Urothelium cell line (cell line): ENCODE measurements at places on chromosomes 4 and X.

- no peak for DNase-seq
Observed at GRCh38 chr4:39466747-39467146, 7.9 kb downstream of the LIAS start.

GRCh38 chr4:121898150-121898549 lies 27.9 kb upstream of the BBS7 start:
- no peak for DNase-seq

DNA sequence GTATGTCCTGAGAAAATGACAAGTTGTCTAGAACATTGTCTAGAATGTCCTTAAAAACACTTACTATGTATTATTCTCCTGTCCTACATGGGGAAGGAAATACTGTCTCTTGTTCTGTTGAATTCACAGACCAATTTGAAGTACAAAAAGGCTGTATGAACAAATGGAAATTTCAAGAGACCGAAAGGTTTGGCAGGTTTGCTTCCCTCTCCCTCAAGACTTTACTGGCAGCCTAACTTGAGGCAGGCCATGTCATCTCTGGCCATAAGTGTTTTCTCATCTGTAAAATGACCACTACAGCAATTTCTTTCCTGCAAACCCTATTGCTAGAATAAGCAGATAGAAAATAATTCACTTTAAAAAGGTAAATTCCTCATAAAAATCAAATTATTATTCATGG lies 191.2 kb upstream of the BMP3 start:
- DNase-seq = no peak

GRCh38 chr4:58225460-58225859 lies 1115.3 kb upstream of the IGFBP7 start:
- DNase-seq = no peak

- no peak for DNase-seq
Observed at GRCh38 chr4:47313384-47313783, 150.1 kb downstream of the COMMD8 start.

DNA sequence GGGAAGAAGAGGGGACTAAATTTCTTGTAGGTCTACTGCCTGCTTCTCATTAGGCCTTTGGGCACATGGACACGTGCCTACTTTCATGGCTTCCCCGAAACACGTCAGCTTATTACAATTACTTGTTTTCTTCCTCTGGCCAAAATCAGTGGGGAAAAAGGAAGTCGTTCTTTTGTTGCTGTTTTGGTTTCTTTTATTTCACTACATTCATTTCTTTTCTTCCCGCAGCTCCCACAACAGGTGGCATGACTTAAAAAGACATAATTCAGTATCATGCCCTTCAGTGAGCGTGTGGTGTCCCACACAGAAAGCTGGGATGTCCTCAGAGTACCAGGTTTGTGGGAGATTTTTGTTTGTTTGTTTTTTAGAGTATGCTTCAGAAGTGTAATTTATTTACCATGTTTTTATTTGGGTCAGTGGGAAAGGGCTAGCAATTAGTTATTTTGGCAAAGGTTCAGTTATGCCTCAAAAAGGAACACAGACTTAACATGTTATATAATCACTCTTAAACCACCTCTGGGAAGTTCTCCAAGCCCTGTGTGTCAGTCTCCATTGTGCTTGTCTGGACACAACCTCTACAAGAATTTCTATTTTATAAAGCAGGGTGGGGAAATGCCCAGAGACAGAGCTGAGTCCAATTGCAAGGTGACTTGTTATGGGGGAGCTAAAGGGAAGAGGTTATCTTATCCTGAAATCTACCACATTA lies 44.2 kb upstream of the SPRY1 start:
- no peak for DNase-seq

DNA sequence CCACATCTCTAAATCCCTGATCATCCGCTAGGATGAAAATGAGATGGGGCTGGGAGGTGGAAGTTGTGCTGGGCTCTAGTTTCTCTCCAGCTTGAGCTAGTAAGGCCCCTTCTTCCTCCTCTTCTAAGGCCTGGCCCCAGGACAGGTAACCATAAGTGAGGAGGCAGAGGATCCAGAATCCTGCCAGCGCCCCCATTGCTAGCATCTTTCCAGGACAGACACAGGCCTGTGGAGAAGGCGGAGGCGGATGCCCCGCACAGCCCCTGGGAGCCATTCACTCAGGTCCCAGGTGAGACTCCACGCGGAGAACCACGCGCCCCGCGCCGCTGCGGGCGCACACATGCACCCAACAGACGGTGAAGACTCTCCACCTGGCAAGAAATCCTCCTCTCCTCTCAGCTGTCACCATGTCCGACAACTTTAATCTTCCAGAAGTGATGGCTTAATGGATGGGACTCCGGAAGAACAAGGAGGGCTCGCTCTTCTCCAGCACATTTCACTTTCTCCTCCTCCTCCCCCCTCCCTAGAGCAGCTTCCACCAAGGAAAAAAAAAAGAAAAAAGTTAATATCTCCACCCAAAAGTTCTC lies 793 bp downstream of the ARSJ start:
- DNase-seq = peak; percentile 46

- peak; percentile 82 for DNase-seq
Observed at GRCh38 chr4:114180481-114180880, 201.0 kb upstream of the ARSJ start.

DNA sequence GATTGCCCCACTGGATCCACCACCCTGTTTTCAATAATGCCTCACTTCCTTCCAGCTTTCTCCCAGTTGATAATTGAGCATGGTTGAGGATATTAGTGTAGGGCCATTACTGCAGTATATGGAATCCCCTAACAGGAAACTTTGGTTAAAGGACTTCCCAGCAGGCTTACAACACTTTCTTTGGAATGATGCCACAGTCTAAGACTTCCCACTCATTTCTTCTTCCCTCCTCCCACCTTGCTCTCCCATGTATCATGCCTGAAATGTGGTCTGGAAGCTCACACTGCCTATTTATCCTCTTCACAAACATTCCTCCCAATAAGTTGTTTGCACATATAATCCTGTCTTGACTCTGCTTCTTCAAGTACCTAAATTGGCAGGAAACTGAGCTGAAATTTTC lies 863.3 kb downstream of the CENPC start:
- DNase-seq = no peak

- DNase-seq = no peak
Observed at GRCh38 chrX:10474913-10475568, 145.3 kb downstream of the MID1 start.

DNA sequence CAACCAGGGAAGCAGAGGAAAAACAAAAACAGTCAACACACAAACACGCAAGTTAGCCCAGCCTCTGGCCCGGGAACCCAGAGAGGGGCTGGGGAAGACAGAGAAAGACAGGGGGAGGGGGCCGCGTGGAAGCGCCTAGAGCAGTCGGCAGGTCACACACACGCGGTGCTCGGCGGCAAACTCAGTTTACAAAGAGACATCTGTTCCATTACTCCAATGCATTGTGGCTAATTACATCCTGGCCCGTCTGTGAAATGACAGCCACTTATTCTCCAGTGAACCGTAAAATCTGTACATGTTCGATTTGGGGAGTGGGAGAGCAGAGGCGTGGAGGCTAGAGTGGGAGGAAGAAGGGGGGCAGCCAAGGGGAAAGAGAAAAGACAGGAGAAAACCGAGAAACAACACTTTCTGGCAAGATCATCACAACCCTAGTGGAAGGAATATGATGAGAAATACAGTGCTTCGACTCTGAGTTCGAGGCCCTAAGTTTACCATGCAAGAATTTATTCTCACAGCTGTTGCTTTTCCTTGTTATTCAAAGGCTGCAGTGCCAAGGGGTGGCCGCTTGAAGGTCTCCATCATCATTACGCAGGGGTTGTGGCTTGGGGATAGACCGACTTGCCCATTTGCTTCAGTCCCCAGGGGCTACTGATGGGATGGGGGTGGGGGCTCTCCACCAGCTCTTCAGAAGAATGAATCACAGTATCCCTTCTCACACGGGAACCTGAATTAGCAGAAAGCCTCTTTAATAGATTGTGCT lies 167.7 kb downstream of the MGST2 start:
- DNase-seq = no peak

DNA sequence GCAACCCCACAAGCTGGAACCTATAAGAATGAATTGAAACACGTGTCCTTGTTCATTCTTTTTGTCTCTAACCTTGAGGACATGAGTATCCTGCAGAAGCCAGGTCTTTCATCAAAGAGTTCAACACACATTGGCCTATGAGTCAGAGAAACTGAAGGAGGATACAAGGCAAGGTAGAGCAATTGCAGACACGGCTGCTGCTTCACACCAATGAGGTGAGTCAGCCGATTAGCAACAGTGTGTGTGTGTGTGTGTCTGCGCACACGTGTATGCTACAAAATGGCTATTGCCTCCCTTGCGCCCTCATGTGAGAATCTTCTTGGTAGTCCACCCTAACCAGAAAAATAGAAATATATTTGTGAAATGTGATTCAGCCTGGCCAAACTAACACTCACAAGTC lies 1477.7 kb upstream of the IGFBP7 start:
- peak; percentile 38 for DNase-seq

GRCh38 chr4:48546336-48546735 lies 56.3 kb downstream of the ZAR1 start:
- DNase-seq = peak; percentile 31

DNA sequence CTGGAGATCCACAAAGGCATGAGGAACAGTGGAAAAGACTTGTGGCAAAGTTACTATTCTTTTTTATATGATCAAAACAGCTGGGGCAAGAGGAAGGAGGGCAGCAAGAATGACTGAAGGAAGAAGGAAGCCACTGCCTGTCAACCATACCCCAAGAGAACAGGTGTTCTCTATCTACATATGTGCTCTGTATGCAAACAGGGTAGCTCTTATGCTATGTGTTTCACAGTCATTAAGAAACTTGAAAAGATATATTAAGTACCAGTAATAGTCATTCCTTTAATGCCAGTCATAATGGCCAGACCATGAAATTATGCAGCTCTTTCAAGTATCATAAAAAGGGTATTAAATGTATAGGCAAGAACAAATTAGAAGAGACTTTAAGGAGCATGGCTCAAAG lies 363.9 kb downstream of the KLHL13 start:
- no peak for DNase-seq

- no peak for DNase-seq
Observed at GRCh38 chrX:131955099-131955777, 67.9 kb upstream of the STK26 start.

- no peak for DNase-seq
Observed at GRCh38 chr4:99863804-99864203, 30.4 kb downstream of the LAMTOR3 start.

DNA sequence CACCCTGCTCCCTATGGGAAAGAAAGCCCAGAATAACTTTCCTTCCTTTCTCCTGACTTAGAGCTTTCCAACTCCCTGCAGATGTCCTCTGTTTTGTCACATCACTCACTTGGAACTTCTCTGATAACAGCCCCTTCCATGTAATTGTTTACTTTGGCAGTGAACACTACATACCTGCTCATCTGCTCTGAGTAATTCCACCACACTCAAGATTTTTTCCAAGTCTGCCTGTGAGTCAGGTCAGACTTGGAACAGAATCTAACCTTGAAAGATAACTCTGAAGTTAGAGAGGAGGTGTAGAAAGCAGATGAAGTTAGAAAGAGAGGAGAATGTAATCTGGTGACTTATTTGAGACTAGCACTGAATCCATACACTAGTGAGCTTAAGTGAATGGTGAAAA lies 7.4 kb downstream of the MAGEB10 start:
- peak; percentile 2 for DNase-seq

DNA sequence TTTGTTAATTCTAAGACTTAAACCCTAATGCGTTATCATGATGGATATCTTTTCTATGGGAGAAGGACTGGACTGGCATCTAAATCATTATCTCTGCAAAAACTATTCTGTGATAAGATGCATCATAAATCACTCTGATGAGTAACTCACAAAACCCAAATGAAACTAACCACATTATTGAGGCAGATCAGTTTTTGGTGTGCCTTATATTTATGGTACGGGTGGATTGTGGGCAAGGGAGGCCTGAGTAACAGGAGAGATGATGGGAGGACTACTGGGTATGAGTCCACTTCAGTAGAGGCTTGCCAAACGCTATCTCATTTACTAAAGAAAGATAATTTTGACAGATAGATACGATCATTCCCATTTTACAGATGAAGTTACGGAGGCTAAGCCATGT lies 66.4 kb upstream of the GUCY1A1 start:
- no peak for DNase-seq

DNA sequence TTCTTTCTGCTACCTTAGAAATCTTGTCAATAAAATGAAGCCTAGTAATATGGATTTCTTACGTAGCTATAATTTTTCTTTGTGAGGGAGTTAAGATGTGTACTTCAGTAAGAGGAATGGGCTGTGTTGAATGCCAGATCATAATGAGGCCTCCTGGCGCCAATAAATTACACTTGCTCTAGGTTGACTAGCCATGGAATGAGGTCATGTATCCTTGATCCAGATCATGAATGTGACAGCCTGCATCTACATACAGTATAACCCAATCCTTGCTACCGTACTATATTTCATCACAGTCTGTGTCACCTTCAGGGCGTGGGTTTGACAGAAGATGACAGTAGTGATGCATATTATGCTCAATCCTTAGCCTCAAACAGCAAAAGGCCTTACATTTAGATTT lies 36.2 kb downstream of the NHS start:
- DNase-seq = no peak
